B cell (primary cell): ENCODE measurements at places on chromosomes 6 and 20. TPM values are rescaled to one million over a fixed set of nuclear protein-coding genes. Genes with fewer than 3 reads are reported as not detected.

The TRIM40 gene
- total RNA-seq = not detected in 2 replicates

DNA sequence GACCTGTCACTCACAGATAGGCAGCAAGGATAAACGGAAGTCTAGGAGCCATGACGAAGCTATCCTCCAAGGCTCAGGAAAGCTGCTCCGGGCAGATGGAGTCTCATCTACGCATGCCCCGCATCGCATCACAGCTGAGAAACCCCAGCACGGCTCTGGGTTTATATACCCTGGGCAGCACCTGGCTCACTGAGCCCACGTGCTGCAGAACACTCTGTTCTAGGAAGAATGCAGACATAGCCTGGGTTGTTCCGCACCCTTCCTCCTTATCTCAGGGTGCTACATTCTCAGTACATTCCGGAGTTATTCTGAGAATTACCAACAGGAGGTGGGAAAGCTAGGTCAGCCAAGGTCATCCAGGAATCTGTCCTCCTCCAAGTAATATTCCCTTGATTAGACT lies 260.4 kb downstream of the CBLN4 start:
- no peaks in the 10 kb centered on the region for H3K27me3 ChIP-seq
- DNase-seq = no peak
- no peaks in the 10 kb centered on the region for H3K4me1 ChIP-seq
- no peak overlapping the region for H3K4me3 ChIP-seq

DNA sequence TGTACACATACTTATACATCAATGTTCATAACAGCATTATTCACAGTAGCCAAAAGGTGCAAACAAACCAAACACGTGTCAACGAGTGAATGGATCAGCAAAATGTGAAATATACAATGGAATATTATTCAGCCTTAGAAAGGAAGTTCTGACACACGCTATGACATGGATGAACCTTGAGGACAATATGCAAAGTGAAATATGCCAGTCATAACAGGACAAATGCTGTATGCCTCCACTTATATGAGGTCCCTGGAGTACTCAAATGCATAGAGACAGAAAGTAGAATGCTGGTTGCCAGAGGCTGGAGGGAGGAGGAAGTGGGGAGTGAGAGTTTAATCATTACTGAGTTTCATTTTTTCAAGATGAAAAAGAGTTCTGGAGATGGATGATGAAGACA lies 37.8 kb upstream of the IGF2R start:
- no peak overlapping the region for H3K4me3 ChIP-seq
- no peaks in the 10 kb centered on the region for H3K27me3 ChIP-seq
- no peak overlapping the region for H3K27ac ChIP-seq
- no peaks in the 10 kb centered on the region for H3K36me3 ChIP-seq
- no peak for DNase-seq

The EIF6 gene
- 74.0 and 81.2 TPM in 2 replicates for total RNA-seq

DNA sequence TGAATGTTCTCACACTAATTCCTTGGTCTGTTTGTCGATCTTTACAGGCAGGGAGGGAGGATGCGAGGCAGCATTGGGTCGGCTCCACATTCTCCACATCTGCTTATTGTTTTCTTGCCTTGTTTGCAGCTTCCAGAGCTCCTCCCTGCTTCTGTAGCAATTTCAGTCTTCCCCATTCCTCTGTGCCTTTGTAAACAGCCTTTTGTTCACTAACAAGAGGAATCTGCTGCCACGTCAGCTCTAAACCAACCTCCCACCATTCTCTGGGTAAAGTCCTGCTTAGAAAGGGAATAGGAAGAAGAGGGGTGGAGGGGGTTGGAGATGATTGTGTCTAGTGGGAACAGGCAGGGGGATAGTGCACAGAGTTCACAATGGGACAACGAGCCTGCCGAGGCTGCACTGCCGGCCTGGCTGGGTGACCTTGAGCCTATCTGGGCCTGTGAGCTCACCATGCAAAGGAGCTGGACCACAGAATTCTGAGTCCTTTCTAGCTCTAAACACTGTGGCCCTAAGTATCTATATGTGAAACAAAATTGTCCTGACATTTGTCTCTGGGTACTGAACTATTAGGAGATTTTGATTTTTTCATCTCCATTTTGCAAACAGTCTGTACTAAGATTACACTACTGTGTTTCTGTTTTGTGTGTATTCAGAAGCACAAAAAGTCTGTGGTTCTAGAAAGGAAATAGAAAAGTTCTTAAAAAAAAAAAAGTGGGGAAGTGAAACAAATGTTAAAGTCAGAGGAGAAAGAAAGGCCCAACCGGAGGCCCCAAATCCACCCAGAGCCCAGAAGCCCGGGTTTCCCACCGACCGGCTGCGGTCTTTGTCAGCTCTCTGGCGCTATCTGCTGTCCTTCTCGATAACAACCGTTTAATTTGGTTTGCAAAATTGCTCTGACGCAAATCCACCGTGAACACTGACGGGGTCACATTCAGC lies 1.4 kb upstream of the PRND start:
- no peaks in the 10 kb centered on the region for H3K27me3 ChIP-seq
- peak overlapping the region; percentile 89 for H3K27ac ChIP-seq
- DNase-seq = peak; percentile 95
- H3K4me3 ChIP-seq = peak overlapping the region; percentile 38
- peaks cover 28% of the 10 kb centered on the region for H3K4me1 ChIP-seq
- no peaks in the 10 kb centered on the region for H3K36me3 ChIP-seq

DNA sequence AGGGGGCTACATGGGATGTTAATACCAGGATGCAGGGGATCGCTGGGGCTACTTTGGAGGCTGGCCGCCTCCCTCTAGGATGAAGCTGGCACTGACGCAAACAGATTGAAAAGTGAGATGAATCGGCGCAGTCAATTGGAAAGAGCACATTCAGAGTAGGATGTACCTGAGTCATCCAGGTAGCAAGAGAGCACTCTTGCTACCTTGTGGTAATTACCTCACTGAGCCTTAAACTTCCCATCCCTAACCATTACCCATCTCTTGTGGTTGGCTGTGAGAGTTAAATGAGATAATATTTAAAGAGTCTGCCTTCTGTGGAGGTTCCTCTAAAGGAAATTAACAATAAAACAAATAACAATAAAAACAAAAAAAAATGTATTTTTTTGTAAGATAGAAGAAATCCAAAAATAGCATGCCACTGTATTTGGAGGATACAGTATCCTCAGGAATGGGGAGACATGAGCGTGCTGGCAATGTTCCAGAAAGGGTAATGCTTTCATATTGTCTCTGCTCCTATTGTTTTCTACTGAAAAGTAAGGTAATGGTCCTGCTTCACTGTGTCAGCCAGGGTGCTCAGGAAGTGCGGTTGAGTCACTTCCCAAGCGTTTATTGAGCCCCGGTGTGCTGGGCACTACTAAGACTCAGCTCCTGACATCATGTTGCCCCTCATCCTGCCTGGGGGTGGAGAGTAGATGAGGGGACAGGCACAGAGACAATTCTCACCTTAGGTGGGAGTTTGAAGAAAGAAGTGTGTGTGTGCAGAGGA lies 301.1 kb downstream of the EYA4 start:
- DNase-seq = no peak
- no peak overlapping the region for H3K27ac ChIP-seq
- no peaks in the 10 kb centered on the region for H3K4me1 ChIP-seq
- no peaks in the 10 kb centered on the region for H3K27me3 ChIP-seq

DNA sequence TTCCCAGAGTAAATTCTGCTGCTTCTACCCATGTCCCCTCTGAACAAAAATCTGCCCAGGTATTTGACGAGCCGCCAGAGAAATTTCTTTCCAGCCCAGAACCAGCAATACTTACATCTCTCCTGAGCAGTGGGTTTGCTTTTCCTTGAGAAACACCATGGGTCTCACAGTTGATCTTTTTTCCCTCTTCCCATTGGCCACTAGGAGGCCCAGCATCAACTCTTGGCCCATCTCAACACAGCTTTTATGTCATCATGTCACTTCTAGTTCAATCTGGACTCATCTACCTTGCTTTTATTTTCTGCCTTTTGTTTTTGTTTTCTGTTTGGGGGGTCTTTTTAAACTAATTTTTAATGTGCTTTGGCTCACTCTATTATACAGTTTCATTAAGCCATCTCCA lies 18.8 kb downstream of the MAFB start:
- no peaks in the 10 kb centered on the region for H3K27me3 ChIP-seq
- no peak overlapping the region for H3K4me3 ChIP-seq
- H3K27ac ChIP-seq = no peak overlapping the region
- no peaks in the 10 kb centered on the region for H3K4me1 ChIP-seq
- no peak for DNase-seq
- H3K36me3 ChIP-seq = no peaks in the 10 kb centered on the region

The ENPP5 gene
- total RNA-seq = 0.68 and 1.0 TPM in 2 replicates

The OOEP gene
- 0.97 TPM in 1 of 2 replicates, not detected in the other for total RNA-seq

GRCh38 chr6:44896701-44897100 lies 431.4 kb upstream of the RUNX2 start:
- no peaks in the 10 kb centered on the region for H3K27me3 ChIP-seq
- no peak overlapping the region for H3K4me3 ChIP-seq
- DNase-seq = no peak
- no peak overlapping the region for H3K27ac ChIP-seq
- H3K4me1 ChIP-seq = no peaks in the 10 kb centered on the region
- H3K36me3 ChIP-seq = no peaks in the 10 kb centered on the region

- H3K4me3 ChIP-seq = no peak overlapping the region
- no peaks in the 10 kb centered on the region for H3K4me1 ChIP-seq
- DNase-seq = no peak
Measured at GRCh38 chr6:38504996-38505395, 134.7 kb downstream of the BTBD9 start.

DNA sequence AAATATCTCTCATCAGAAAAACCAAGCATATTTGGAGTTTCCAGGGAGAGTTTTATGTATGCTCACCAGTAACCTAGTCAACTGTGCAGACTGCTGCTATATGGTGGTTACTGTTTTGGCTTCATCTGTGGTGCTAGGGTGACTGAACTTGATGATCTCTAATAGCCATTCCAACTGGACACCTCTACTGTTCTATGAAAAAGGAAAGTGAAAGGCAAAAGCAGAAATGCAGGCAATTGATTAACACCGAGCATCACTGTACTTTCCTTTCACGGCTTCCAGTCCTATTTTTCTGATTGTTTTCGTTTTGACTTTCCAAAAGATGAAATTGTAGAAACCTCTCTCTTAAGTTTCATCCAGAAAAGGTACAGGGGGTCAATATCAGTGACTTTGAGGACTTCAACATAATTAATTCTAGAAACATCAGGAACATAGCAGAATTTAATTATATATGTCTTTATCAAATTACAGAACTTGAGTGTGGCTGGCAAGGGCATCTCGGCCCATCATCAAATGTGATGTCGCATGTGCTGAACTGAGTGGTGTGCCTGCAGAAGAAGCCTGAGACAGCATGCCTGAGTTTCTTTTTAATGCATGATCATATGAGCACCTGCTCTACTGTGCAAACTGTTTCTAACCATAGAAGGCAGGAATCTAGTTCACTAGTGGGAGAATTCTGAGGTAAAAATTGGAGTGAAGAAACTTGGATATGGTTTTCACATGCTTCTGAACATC lies 464.3 kb upstream of the FLRT3 start:
- H3K27ac ChIP-seq = no peak overlapping the region
- DNase-seq = no peak
- no peaks in the 10 kb centered on the region for H3K4me1 ChIP-seq

- no peak overlapping the region for H3K27ac ChIP-seq
- no peak for DNase-seq
- no peak overlapping the region for H3K4me3 ChIP-seq
- no peaks in the 10 kb centered on the region for H3K4me1 ChIP-seq
Measured at GRCh38 chr6:3286641-3287171, 28.0 kb downstream of the PSMG4 start.

DNA sequence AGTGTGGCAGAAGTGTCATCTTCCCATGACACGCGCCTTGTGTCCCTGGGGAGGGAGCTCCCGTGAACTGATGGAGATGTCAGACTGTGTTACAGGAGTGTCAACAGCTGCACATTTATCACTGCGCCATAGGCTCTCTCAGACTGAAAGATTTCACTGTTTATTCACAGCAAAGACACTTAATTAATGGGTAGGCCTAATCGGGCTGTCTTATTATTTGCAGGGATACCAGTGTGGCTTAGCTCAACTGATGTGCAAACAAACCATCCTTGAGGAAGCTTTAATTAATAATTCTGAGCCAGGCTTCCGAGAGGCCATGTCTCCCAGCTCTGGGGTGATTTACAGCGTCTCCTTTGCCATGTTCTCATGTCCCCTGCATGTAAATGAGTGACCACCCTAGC lies 771.0 kb downstream of the QKI start:
- no peak overlapping the region for H3K27ac ChIP-seq
- H3K4me1 ChIP-seq = no peaks in the 10 kb centered on the region
- DNase-seq = no peak
- H3K27me3 ChIP-seq = no peaks in the 10 kb centered on the region
- no peaks in the 10 kb centered on the region for H3K36me3 ChIP-seq
- H3K4me3 ChIP-seq = no peak overlapping the region

DNA sequence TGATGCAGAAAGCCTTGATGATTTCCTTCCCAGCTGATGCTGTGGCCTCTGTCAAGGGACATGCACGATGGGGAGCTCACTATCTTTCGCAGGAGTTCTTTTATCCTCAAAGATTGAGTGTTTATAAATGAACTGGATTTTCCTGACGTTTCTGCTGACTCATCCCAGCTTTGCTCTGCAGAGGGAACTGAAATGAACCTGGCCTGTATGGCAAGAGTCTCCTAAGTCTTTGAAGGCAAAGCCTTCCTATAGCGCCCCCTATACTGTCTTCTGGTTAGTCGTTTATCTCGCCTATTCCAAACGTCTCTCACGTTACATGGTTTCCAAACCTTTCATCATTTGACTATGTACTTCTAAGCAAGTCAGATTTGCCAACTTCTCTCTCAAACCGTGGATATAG lies 565.3 kb downstream of the KIF16B start:
- peaks cover 5% of the 10 kb centered on the region for H3K36me3 ChIP-seq
- no peak for DNase-seq
- H3K27ac ChIP-seq = no peak overlapping the region
- H3K27me3 ChIP-seq = no peaks in the 10 kb centered on the region
- no peak overlapping the region for H3K4me3 ChIP-seq
- no peaks in the 10 kb centered on the region for H3K4me1 ChIP-seq

GRCh38 chr20:58868795-58869194 lies 16.3 kb downstream of the GNAS start:
- H3K36me3 ChIP-seq = no peaks in the 10 kb centered on the region
- H3K27ac ChIP-seq = no peak overlapping the region
- DNase-seq = peak; percentile 43
- no peaks in the 10 kb centered on the region for H3K27me3 ChIP-seq
- H3K4me3 ChIP-seq = no peak overlapping the region

DNA sequence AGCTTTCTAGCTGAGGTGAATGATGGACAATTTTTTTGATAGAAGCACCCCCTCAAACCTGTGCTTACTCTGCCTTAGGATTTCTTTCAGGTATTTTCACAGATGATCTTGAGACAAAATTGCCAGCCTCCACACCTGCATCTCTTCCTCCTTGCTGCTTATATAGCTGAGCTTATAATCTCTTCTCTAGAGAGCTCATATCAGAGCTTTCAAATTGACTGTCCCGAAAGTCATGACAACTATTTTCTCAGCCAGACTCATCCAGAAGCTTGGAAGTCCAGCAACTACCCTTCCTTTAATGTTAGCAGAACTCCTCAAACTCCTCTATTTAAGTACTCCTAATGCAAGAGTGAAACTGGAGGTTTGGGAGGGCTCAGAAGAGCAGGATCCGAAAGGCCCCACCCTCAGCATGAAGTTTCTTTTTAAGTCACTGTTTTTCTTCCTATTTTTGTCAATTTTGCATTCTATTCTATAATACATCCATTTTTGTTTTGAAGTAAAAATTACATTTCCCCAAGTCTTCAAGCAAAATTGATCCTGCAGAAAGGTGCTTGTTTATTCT lies 12.7 kb downstream of the CGA start:
- no peak overlapping the region for H3K27ac ChIP-seq
- peaks cover 8% of the 10 kb centered on the region for H3K4me1 ChIP-seq
- H3K36me3 ChIP-seq = no peaks in the 10 kb centered on the region
- no peaks in the 10 kb centered on the region for H3K27me3 ChIP-seq
- no peak for DNase-seq
- no peak overlapping the region for H3K4me3 ChIP-seq

- H3K36me3 ChIP-seq = no peaks in the 10 kb centered on the region
- no peaks in the 10 kb centered on the region for H3K27me3 ChIP-seq
- no peak overlapping the region for H3K4me3 ChIP-seq
- no peak overlapping the region for H3K27ac ChIP-seq
Measured at GRCh38 chr20:46268131-46268614, 40.1 kb downstream of the CDH22 start.
